ENCODE measurements at places on chromosomes 4 and X. TPM values are rescaled to one million over a fixed set of nuclear protein-coding genes. Genes with fewer than 3 reads are reported as not detected.

The UGT2B7 gene
- total RNA-seq = 0.08 TPM

The MAGEE2 gene
- not detected for total RNA-seq

The GSX2 gene
- total RNA-seq = not detected

The DKK2 gene
- total RNA-seq = not detected

The TACR3 gene
- not detected for total RNA-seq

The ZC4H2 gene
- 1.5 TPM for total RNA-seq

The EGFL6 gene
- not detected for total RNA-seq

The MAGEA11 gene
- not detected for total RNA-seq

The APOOL gene
- total RNA-seq = 3.1 TPM

The C4orf46 gene
- 2.3 TPM for total RNA-seq

The SUPT20HL1 gene
- not detected for total RNA-seq

The STPG2 gene
- not detected for total RNA-seq

The RELL1 gene
- 32.1 TPM for total RNA-seq

The H2AZ1 gene
- total RNA-seq = 501 TPM

The ETDC gene
- not detected for total RNA-seq

The CPZ gene
- total RNA-seq = not detected
